ENCODE measurements at places on chromosomes 1 and 21.

GRCh38 chr1:177355575-177355974 is 184.8 kb downstream of the BRINP2 start:
- peak; percentile 36 for DNase-seq

DNA sequence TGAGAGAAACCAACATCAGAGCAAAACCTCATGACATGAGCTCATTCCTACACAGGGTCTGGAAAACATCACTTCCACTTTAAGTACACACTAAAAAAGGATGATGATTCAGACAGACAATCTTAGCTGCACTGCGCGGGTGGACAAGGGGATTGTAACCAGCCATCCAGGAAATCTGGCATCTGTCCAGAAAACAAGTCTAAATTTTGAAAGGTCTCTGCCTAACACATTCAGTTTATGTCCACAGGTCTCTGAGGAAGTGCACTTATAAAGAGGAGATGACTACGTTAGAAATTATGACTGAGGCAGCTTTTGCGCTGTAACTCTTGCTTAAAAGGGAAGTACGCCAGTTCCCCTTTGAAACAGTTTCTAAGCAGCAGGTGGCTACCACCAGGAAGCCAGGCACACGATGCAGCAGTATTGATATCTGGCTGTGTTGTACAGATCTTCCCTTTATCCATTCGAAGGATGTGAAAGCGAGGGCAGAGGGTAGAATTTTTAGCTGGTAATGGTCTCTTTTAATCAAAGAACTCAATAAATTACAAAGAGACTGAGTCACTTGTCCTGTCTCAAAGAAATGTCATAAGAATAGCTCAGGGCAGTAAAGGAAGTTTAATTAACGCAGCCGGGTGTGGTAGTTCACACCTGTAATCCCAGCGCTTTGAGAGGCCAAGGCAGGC is 128.0 kb downstream of the SETD4 start:
- DNase-seq = peak; percentile 90

DNA sequence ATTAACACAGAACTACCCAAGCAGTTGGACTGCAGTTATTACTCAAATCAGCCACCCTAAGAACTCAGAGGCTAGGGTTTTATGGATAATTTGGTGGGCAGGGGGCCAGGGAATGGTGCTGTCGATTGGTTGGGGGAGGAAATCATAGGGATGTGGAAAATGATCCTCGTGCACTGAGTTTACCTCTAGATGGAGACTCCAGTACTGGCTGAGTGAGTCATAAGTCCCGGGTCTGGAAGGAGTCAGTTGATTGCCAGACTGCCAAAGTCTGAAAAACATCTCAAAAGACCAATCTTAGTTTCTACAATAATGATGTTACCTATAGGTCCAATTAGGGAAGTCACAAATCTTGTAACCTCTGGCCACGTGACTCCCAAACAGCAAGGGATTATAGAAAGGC is 257.5 kb upstream of the PRMT6 start:
- peak; percentile 9 for DNase-seq

DNA sequence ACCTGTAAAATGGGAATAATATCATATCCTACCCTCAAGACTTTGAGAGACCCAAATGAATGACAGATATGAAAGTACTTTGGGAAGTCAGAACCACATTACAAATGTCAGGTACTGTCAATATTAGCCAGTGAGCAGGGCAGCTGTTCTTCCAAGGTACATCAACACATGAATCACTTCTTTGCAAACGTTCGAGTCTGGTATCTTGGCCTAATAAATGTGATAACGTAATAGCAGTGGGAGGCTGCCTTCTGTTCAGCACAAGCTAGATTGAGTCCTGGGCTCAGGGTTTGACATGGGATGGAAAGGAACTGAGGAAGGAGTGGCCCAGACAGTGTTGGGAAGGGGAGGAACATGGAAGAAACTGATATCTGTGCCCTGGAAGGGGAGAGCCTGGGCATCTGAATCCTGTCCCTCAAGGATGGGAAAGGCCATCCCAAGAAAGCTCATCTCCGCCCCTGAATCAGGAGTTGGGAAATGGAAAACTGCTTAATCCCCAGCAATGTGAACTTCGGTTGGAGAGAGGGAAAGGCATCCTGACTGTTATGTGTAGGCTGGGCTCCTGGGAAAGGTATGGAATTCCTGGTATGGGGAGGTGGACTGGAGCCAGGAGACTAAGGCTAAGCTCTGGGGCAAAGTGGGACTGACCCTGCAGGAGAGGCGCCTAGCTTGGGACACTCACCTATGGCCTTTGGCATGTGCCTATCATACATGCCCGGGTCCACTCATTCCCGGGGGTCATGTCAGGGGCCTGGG is 14.3 kb downstream of the KCNC4 start:
- no peak for DNase-seq
